Fibroblast of upper back skin (primary cell): ENCODE measurements at places on chromosomes 6 and 20.
A peak's percentile ranks its signal among the peaks of the same experiment; 100 is the strongest.

DNA sequence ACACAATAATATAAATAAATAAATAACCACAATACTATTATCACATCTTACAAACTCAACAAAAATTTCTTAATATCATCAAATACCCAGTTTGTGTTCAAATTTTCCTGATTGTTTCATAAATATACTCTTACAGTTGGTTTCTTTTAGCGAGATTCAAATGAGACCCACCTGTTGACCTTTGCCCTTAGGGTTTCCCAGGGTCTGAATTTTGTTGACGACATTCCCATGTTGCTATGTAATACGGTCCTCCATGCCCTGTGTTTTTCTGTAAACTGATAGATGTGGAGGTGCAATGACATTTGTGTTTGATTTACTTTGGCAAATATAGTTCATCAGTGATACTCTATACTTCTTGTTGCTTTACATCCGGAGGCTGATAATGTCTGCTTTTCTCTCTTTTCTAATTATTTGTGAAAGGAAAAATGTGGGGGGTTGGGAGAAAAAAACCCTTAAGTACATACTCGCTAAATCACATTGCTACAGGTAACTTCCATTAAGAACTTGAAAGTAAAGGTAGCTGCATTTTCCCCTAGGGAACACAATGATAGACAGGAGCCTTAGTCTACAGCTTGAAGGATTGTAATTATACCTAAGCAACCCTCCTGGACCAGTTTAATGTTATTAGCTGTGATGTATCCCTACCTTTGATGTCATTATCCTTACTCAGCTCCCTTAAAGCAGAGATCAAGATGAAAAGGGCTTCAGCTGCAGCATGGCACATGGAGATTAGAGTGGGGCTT, 6.6 kb downstream of the MOG start:
- DNase-seq = no peak

DNA sequence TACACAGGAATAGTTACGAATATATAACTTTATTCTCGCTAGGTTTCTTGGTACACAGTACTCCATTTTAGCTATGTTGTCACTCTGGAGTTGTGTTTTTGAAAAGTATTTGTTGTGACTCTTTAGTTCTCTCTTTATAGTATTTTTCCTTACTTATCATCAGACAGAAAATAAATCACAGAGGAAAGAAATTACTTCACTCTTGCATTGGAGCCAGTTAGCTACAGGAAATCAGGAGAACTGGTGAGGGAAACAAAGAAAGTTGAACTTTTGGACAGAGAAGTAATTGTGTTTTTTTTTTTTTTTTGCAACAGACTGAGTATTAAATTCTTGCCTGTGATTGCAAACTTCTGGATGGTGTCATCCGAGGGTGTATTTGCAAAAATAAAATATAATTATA, 33.9 kb downstream of the DSE start:
- DNase-seq = peak; percentile 23

GRCh38 chr20:10790013-10790412, 116.2 kb upstream of the JAG1 start:
- DNase-seq = no peak

DNA sequence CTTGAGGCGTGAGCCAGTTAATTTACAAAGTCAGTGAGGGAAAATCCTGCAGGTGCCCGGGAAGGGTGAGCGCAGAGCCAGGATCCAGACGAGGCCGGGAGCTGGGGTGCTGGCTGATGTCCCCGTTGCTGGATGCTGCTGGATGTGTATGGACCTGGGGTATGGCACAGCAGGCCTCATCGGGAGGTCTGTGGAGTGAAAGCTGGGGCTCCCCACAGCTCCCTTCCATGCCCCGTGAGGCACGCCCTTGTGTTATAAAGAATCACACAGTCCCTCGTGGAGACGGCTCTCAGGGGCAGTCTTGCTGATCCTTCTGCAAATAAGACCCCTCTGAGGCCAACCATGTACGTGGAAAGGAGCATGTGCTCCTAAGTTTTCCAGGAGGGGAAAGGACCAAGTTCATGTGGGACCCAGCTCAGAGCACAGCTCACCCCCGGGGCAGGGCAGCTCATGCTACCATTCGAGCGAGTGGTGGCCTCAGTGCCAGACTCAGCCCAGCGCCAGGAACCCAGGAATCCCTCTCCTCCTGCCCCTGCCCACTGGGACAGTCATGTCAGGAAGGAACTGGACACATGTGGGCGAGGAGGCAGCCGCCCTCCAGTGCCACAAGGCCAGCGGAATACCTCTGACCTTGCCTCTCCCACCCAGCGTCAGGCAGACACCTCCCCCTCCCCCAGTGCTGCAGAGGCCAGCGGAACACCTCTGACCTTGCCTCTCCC, 97.5 kb downstream of the CDH4 start:
- no peak for DNase-seq

DNA sequence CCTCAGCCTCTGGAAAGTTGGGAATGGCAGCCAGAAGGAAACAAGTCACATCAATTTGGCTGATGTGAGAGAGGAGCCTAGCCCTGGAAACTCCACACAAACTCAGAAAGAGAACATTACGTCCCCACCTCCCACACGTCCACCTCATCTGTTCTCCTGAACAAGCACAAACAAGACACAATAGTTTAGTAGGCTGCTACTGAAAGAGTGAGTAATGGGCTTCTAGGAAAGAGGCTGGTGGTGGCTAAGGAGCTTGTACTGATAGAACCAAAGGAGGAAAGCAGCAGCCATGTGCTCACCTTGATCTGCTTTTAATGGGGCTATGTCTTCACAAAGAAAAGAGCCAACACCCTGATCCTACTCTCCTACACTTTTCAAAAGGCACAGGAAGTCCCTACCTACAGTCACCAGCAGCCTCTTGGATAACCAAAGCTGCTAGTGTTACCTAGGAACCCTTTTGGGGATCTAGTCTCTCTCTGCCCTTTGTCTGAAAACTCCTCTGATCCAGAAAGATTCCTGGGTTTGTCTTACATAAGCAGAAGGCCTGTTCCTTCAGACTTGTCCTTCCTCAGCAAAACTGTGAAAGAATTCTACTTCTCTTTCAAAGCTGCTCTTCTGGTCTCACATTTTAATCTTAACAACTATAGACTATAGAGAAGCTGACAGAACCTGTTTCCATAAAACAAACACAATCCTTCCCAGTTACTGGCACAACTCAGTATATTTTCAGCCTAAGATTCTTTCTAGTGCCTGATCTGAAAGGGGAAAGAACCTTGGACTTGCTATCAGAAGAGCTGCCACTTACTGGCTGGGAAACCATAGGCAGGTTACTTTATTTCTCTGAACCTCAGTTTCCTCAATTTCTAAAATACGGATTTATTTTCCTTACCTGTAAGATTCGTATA, 3.1 kb downstream of the PLAGL2 start:
- no peak for DNase-seq
